ENCODE measurements at places on chromosomes 3 and 15.

GRCh38 chr15:68204776-68205557 lies at the start of gene CALML4:
Gene CALML4 (minus strand): TSS chr15:68205332. CDS start chr15:68205247, 85 bp downstream.
- peak; percentile 81 for DNase-seq

- no peak for DNase-seq
Observed at GRCh38 chr3:18446149-18446825, 21.1 kb upstream of the SATB1 start.

- DNase-seq, result no peak
Observed at GRCh38 chr15:70646169-70646568, 117.2 kb downstream of the UACA start.

GRCh38 chr3:78665776-78666469 lies 1101.9 kb downstream of the ROBO1 start:
- no peak for DNase-seq

DNA sequence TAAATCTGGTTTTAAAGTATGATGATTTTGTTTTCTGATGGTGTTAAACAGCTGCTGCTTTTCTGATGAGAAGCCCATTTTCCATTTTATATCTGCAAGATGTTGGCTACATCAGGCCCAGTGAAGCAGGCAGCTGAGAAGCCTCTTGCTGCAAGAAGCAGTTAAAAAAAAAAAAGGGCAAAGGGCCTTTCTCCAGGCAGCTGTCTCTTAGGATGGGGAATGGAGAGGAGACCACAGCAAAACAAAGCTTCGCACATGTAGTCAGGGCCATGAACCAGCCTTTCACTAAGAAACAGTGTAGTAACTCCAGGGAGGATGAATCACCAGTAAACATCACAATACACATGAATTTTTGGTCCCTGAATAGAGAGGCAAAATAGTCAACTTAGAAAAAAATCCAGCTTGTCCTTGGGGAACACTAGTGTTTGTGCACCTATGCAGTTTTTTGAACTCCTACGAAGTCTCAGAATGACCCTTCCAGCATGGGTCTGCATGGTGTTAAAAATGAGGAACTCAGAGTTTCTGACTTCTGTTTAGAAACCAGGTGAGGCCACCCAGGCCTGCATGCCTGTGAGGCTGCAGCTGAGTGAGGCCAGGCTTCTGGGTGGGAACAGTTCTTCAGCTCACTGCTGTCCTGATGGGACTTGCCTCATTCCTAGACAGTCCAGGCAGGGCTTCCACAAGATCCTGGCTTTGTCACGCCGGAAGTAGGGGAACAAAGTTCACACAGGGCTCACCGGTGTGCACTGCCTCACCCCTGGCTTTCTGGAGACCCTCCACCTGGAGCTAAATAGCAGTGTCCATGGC lies 518.7 kb downstream of the MCTP2 start:
- DNase-seq, result no peak

DNA sequence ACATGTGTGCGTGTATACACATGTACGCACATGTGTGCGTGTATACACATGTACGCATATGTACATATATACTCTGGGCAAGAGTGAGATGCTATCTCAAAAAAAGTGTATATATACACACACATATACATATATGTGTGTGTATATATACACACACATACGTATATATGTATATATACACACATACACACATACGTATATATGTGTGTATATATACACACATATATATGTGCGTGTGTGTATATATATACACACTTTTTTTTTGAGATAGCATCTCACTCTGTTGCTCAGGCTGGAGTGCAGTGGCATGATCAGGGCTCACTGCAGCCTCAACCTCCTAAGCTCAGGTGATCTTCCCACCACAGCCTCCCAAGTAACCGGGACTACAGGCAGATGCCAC lies 8.4 kb downstream of the HACL1 start:
- DNase-seq, result no peak

DNA sequence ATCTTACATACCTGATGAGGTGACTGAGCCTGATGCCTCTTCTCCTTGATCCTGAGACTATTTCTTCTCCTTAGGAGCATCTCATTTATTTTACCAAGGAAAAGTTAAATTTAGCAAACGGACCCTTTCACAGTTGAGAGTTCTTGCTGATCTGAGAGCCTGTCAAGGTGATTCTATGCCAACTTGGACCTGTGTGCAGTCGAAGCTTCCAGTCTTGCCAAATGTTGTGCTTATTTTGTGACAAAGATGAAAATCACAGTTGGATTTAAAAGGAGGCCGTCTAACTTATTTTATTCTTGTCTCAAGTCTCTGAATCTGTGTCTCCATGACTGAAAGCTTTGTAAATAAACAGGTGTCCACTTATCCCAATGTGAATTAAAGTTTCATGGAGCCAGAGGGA lies 296.3 kb upstream of the EPHA3 start:
- no peak for DNase-seq

DNA sequence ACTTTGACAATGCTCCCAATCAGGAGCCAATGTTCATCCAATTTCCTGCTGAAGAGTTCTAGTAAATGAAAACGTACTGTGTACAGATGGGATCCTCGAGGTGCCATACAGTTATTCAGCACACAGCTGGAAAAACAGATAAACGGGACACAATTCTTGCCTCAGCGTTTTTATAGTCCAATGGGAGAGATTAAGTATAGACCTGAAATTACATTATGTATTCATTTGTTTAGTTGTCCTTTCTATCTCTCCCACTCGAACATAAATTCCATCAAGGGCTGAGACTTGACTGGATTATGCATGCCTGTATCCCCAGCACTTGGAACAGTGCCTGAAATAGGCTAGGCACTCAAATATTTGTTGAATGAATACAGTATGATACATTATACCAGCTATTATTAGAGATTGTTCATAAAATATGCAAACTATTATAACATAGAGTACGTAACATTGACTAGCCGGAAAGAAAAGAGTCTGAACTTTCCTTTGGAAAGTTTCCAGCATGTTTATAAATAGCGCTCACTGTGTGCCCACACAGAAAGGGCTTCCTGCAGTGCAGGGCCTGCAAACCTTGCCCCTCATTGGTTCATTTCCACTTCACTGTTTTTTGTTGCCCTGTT lies 27.4 kb upstream of the SNTN start:
- DNase-seq, result peak; percentile 78

GRCh38 chr3:6260551-6261191 lies 600.2 kb upstream of the GRM7 start:
- no peak for DNase-seq

- DNase-seq, result no peak
Observed at GRCh38 chr3:150995510-150995909, 23.0 kb upstream of the CLRN1 start.

GRCh38 chr3:184231671-184232070 lies 2.3 kb downstream of the VWA5B2 start:
- DNase-seq, result no peak

GRCh38 chr3:100709842-100710260 lies 557 bp downstream of the TFG start:
- peak; percentile 31 for DNase-seq

- no peak for DNase-seq
Observed at GRCh38 chr3:73108750-73109149, 47.3 kb downstream of the EBLN2 start.

DNA sequence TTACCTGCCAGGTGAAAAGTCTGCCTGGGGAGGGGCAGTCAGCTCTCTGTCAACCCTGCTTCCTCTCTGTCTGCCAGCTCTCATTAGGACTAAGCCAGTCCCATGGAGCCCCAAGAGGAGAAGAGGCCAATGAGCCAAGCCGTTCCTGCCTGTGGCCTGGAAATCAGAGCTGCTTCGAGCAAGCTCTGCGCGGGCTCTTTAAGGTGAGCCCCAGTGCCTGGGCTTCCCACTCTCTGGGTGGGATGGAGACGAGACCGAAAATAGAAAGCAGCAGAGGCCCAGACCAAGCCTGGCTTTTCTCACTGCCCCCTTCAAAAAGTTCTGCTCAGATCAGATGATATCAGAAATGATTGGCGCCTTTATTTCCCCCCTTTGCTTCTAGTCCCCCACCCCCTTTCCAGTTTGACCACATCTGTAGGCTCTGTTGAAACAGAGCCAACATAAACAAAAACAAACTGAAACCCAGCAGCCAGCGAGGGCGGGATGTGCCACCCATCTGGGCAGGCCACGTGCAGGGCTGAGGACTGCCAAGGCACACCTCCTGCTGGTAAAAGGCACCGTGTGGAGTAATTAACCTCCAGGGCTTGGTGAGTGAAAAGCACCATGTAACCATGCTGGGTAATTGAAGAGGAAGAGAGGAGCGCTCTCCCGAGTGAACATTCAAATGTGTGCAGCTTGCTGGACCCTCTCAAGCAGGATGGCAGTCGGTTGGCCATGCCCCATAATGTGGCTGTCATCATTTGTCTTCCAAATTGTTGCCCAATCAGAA lies 471.0 kb upstream of the PROK2 start:
- DNase-seq, result peak; percentile 40

- DNase-seq, result no peak
Observed at GRCh38 chr3:126620738-126621137, 34.2 kb downstream of the TXNRD3 start.

GRCh38 chr3:57518276-57518915 lies 25.7 kb downstream of the DNAH12 start:
- DNase-seq, result no peak

GRCh38 chr3:177746337-177746933 lies 549.2 kb upstream of the TBL1XR1 start:
- DNase-seq, result no peak

- DNase-seq, result no peak
Observed at GRCh38 chr3:38653685-38654537, 4.4 kb upstream of the SCN5A start.

DNA sequence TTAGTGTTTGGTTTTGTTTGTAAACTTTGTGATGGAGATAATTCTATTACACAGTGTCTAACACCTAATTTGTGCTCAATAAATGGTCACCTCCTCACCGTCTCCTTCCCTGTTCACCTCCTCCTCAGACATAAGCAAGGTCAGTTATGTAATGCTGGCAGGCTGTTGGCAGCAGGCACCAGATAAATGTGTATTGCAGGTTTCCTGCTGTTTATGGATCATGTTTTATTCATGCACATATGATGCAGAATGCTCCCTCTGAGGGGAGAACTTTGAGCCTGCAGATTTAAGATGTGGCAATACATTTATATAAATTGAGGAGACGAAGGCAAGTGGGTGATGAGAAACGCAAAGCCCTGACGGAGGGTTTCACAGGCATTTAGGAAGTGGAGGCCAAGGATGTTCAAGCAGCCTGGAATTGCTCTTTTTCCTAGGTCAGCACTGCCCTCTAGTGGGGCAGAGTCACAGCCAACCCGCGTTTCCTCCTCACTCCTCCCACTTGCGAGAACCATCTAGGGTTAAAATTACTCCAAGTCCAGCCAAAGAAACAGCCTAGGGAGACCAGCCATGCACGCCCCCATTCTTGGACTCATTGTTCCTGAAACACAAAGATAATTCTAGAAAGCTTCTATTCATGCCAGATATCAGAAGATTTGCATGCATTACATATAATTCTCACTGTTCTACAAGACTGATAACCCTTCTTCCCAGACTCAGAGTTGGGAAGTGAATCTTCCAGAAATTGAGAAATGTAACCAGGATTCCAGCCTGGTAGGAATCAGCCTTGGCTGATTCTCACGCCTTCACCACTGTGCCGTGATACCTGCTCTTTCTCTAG lies 228.7 kb downstream of the SLCO3A1 start:
- DNase-seq, result peak; percentile 83

DNA sequence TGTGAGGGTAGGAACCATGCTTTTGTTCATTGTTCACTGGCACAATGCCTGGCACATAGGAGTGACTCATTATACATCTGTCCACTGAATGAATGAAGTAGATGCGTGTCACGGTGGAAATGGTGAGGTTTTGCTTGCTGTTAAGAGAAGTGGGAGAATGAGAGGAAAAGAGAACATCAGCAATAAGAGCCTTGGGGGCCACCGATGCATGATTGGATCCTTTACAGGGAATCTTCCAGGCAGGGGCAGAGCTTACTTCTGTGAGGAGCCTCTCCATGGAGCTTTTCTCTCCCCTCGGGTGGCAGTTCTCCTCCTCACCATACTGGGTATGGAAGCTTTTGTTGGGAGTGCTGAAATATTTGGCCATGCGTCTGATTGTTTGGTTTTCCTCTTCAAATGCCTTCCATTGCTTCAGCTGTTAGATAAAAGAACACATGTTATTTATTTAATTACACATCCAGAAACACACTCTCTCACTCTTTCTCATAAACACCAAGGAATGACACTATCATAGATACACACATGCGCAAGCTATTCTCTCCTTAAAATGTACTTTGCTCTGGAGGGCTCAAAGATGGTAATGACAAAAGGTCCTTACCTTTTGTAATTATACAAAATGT lies 78.9 kb upstream of the GSK3B start:
- no peak for DNase-seq

GRCh38 chr15:79032656-79033055 lies 57.9 kb downstream of the RASGRF1 start:
- no peak for DNase-seq

DNA sequence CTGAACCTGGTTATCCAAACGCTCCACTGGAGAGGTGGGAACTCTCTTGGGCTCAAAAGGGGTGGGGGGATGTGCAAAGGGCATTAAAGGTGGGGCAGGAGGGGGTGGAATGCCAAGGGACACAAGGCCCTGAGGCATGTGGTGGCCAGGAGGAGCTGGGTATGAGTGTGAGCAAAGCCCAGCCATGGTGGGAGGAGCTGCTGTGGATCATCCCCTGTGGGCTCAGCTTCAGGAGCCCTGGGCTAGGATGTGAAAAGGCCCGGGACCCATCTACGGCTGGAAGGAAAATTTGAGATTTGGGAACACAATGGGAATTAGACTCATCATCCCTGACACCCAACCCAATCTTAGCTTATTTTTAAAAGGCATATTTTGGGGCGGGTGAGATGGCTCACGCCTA lies 33.3 kb downstream of the MGLL start:
- no peak for DNase-seq

DNA sequence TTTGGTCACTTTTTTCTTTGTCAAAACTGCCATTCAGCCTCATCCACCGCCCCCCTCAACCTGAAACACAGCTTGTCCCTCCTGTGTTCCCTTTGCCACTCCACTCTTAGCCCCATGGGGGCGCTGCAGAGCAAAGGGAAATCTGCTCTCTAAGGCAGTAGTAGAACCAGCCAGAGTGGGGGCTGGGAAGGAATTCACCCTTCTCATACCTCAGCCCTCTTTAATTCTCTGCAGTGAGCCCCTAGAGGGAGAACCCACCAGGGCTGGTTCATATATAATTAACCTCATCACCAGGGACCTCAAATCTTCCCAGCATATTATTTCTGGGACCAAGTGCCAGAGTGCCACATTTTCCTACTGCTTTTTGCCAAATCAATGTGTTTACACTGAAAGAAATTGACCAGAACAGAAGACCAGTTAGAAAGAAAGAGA lies 2.8 kb upstream of the BCL6 start:
- peak; percentile 73 for DNase-seq

DNA sequence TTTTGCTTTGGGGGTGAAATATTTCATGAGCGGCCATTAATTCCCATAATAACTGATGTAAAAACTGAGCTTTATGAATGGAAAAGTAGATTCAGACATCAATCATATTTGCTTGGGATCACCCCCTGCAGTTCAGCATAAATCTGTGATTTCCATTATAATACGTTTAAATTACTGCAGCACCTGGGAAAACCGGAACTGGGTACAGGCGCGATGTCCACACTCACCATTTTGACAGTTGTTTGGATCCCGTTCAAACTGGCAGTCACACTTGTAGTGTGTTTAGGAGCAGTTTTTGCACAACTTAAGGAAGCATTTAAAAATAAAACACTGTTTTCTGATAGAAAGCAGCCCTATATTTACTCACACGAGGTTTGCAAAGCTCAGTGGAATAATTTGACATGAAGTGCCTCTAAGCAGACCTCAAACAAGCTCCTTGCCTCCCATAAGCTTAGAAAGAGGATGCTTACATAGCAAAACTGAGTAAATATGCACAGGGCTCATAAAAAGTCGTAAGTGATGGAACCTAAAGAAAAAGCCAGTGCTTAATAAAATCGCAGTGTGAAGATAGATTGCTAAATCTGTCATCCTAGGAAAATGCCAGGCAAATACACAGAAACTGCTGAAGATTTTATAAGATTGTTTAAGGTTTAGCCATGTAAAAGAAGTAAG lies 377.6 kb downstream of the PTPRG start:
- no peak for DNase-seq
